ENCODE measurements at places on chromosomes 1 and 21.

- no peak for DNase-seq
Observed at GRCh38 chr21:34844924-34845238, 176.1 kb downstream of the CLIC6 start.

DNA sequence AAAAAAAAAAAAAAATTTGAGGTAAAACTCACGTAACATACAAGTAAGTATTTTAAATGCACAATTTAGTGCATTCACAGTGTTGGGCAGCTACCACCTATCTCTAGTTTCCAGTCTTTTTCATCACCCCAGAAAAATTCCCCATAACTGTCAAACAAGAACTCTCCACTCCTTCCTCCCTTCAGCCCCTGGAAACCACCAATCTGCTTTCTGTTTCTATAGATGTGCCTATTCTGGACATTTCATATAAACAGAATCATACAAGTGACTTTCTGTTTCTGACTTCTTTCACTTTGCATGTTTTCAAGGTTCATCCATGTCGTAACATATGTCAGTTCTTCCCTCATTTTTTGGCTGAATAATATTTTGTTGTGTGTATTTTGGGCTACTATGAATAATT lies 24.9 kb upstream of the ETS2 start:
- DNase-seq: peak; percentile 58

DNA sequence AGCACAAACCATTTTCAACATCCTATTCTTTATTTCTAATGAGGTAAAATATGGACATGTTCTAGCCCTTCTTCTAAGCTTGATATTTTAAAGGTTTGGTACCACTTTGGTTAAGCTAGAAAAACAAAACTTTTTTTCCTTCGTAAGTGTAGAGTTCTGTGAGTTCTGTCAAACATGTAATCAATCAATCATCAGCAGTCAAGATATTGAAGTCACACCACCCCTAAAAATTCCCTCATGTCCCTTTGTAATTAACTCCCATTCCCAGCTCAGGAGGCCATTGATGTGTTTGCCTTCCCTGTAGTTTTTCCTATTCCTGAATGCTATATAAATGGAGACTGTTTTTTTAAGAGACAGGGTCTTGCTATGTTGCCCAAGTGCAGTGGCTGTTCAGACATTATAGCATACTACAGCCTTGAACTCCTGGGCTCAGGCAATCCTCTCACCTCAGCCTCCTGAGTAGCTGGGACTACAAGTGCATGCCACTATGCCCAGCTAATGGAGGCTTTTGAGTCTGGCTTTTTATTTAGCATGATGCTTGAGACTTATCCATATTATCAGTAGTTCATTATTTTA lies 23.0 kb downstream of the IVNS1ABP start:
- no peak for DNase-seq

DNA sequence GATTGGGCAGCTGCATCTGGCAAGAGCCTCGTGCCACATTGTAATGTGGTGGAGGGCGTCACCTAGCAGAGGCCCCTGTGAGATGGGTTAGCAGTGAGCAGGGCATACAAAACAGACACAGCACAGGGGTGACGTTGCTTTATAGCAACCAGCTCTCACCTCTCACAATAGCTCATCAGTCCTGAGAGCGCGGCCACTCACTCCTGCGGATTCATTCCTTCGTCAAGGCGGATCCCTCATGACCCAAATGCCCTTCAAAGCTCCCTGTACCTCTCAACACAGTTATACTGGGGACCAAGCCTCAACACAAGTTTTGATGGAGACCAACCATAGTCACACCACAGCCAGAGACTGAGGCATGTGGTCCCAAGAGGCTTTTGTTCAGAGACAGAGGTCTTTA lies 22.9 kb downstream of the SLC37A1 start:
- DNase-seq: no peak

- DNase-seq: no peak
Observed at GRCh38 chr1:2951856-2952255, 69.4 kb upstream of the ACTRT2 start.

DNA sequence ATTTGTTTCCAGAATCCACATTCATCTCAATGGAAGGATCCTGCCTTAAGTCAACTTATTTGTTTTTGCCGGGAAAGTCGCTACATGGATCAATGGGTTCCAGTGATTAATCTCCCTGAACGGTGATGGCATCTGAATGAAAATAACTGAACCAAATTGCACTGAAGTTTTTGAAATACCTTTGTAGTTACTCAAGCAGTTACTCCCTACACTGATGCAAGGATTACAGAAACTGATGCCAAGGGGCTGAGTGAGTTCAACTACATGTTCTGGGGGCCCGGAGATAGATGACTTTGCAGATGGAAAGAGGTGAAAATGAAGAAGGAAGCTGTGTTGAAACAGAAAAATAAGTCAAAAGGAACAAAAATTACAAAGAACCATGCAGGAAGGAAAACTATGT lies 2.6 kb downstream of the GADD45A start:
- DNase-seq: no peak

DNA sequence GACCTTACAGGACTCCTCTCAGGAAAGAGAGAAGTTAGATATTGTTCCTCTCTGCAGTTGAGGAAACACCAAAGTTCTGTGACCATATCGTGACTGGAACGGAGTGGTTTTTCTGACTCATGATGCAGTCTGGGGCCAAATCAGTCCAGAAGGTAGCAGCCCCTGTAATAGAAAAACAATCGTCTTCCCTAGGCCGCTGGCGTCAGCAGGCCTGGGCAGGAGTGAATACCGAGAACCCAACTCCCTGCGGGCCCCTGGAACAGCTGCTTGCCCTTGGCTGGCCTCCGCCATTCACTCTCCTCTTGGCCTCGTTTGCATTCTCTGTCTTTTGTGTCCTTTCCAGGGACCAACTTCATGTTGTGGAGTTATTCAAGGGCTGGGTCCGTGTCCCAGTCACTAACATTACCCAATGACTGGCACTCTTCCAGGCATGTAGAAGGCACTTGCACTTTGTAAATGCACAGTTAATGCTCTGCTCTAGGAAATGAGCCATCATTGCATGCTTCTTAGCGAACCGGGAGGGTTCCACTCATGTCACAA lies 10.9 kb upstream of the CD101 start:
- DNase-seq: no peak

DNA sequence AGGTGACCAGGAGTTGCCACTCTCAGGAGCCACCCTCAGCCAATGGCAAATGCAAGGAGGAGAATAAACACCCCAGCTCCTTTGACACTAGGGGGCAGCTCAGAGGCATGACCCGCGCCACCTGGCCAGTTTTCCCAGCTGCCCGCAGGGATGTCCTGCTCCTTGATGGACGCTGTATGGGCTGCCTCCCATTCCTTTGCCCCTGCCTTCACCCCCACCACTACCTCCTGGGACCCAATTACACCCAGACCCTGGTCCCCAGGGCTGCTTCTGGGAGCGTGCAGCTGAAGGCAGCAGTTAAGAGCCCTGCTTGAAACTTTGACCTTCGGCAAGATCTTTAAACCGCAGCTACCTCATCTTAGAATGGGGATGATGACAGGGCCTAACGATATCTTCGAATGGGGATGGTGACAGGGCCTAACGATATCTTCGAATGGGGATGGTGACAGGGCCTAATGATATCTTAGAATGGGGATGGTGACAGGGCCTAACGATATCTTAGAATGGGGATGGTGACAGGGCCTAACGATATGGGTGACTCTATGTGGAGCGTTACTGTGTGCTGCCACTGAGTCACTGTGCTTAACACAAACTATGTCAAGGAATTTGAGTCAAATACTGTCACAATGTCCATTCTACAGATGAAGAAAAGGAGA lies 163.0 kb upstream of the KAZN start:
- DNase-seq: no peak

DNA sequence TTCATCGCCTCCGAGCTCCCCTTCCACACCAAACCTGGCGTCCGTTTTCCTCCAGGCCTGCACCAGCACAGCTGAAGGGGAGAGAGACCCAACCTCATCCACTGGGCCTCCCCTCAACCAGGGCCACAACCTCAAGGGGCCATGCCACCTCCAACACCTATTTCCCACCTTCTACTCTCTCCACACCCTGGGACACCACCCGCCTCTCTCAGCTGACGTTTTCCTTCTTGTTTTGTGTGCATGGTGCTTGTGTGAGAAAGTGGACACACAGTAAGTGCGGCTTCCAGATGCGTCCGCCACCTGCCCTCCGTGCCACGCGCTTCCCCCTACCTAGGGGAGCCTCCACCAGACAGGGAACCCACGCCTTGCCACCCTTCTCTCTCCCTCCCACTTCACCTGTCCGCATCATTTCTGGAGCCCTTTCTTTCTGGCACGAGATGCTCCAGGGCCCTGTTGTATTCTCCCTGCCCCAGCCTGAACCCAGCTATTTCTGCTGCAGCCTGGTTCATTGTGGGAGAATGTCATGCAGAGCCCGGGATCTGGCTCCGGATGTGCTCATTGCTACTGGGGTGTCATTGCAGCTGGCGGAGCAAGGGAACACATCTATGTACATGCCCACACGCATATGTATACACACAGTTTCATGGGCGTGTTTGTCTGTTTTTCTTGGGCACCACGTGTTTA lies 1.3 kb upstream of the GNB1 start:
- DNase-seq: peak; percentile 35

- DNase-seq: no peak
Observed at GRCh38 chr21:27426196-27426595, 459.3 kb upstream of the ADAMTS5 start.

- DNase-seq: no peak
Observed at GRCh38 chr1:247551721-247552120, 2.8 kb downstream of the GCSAML start.

GRCh38 chr1:31216016-31216415 lies 23.7 kb downstream of the NKAIN1 start:
- DNase-seq: no peak

GRCh38 chr1:3925256-3925655 lies 25.2 kb upstream of the C1orf174 start:
- no peak for DNase-seq

GRCh38 chr1:45401524-45401923 lies 61.3 kb upstream of the MUTYH start:
- no peak for DNase-seq

DNA sequence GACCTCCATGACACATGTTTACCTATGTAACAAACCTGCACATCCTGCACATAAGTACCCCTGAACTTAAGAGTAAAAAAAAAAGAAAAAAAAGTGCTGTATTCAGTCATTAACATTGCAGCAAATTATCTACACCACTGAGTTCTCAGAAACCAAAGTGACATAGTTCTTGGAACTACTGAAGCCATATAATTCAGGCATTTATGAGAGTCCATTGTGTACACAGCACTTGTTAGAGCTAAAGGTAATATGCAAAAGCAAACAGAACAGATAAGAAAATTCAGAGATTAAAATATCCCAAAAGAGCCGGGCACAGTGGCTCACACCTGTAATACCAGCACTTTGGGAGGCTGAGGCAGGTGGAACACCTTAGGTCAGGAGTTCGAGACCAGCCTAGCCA lies 38.0 kb downstream of the F5 start:
- no peak for DNase-seq

DNA sequence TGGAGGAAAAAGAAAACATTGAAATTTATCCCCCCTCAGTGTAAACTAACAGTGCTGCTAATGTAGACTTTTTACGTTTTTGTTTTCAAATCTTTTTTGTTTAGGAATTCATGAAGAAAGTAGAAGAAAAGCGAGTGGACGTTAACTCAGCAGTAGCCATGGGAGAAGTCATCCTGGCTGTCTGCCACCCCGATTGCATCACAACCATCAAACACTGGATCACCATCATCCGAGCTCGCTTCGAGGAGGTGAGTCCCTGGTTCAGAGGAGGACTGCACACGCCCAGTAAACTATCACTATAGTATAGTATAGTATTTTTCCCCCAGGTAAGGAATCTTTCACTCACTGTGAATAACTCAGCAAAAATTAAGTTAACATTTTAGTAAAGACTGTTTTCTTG lies 37.8 kb upstream of the BMP8A start:
- no peak for DNase-seq

GRCh38 chr1:54971317-54971791 lies 9.1 kb upstream of the TMEM61 start:
- peak; percentile 28 for DNase-seq

DNA sequence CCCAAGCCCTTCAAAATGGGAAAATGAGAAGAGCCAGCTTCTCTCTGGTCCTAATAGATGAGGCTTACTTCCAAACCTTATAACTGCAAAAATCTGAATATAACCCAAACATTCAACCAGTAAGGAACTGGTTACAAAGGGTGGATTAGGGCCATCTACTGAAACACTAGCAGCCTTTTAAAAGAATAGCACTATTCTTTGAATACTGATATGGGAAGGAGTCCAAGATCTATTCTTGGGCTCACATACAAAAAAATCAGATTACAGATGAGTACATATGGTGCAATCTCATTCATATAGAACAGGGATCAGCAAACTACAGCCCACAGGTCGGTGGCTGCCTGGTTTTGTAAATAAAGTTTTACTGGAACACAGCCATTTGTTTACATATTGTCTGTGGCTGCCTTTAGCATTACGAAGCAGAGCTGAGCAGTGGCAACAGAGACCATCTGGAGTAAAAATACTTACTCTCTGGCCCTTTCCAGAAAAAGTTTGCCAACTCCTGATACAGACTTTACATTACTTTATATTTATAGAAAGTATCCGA lies 167.7 kb downstream of the ZSCAN20 start:
- no peak for DNase-seq

DNA sequence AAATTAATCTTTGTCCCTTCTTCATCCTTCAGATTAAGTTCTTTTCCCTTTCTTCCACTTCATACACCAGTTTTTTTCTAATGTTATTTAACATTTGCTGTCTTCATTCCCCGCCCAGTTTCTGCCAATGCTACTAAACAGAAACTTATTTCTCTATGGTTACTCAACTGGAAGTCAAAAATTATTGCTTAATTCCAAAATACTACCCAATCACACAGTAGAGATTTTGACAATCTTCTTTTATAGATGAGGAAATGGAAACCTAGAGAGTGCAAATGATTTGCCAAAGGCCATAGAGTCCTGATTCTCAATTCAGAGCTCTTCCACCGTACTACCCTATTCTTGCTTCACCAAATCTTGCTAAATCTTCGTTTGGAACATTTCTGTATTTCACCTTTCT lies 58.1 kb upstream of the SH3GLB1 start:
- no peak for DNase-seq

DNA sequence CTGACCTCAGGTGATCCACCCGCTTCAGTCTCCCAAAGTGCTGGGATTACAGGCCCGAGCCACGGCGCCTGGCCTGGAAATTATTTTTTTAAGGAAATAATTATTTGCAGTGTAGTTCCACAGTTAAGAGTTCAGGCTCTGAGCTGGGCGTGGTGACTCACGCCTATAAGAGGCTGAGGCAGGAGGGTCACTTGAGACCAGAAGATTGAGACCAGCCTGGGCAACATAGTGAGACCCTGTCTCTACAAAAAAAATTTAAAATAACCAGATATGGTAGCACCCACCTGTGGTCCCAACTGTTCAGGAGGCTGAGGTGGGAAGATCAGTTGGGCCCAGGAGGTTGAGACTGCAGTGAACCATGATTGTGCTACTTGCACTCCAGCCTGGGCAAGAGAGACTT lies 13.9 kb downstream of the H3-3A start:
- DNase-seq: no peak

- no peak for DNase-seq
Observed at GRCh38 chr1:56333461-56333860, 245.9 kb downstream of the PLPP3 start.

- DNase-seq: peak; percentile 50
Observed at GRCh38 chr1:205961405-205961804, 18.1 kb upstream of the SLC26A9 start.
